Hematopoietic multipotent progenitor cell treated with erythropoietin and hydrocortisone succinate and interleukin-3 and kit ligand, for 4 days (in vitro differentiated cells): ENCODE measurements at places on chromosomes 4 and X.

DNA sequence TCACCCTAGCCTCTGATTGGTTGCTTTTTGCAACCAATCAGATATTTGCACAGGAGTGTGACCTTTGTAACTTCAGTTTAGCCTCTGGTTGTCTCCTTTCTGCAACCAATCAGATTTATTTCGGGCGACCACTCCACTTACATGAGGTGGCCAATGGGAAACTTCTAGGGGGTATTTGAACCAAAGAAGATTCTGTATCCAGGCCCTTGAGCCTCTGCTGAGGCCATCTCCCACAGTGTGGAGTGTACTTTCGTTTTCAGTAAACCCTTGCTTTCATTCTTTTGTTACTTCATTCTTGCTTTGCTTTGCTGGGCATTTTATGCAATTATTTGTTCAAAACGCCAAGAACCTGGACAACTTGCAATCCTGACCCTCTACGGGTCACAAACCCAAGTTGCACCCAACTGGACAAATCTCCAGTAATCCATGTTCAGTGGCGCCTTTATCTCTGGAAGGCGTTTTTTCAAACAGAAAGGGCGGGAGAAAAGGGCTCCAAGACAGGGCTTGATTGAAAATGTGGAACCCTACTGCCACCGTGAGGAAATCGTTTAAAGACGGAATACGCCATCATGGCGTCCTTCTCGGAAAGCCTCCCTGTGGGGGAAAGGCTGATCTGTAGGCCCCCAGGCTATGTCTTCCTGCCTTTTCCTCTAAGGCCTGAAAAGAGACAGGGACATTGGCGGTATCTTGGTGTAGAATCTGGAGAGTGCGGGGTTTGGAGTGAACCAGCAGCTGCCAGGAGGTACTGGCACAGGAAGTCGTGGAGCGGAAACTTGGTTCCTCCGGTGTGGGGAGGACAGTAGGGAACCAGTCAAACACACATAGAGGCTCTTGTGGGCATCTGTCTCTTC lies 184.6 kb downstream of the OR13H1 start:
- DNase-seq = no peak

DNA sequence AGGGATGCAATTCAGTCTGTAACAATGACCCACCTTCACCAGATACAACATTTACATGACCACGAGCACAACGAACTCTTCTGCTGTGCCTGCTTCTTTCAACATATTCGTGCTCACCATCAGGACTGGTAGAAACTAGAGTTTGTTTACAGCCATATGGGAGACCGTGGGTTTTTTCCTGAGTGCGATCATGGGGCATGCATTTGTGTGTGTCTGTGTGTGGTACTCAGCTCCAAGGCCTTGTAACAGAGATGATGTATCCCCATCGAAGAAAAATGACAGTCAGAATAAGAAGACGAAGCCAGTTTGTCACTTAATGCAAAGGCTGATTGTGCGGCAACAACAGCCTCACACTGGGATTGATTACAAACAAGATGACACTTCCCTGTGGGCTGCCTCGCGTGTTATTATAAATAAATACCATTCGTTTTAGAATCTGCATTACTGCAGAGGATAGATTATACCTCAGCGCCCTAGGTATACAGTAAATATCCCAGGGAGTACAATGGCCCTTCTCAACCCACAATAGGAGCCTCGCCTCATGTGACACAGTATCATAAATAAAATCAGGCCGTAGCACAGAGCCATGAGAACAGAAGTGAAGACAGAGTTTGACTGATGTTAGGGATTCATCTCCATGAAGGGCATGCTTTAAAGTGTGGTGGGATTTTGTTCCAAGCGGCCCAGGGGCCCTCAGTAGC lies 97.3 kb upstream of the NOCT start:
- no peak for DNase-seq

DNA sequence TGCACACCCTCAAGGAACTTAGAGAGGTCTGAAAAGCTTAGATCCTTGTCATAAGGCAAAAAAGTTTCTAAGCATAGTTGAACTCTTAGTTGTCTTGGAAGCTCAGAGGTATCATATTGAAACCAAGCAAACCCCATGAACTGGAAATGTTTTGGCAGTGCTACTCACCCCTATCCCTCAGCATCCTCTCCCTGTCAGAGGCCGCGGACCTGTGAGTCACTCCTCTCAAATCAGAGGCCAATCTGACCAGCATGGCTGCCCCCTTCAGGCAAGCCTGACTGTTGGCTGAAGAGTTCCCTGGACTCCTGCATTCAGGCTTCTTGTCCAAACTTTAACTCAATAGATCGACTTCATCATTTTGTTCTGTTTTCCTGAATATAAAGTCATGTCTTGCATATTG lies 69.4 kb downstream of the KCNIP4 start:
- DNase-seq = no peak

DNA sequence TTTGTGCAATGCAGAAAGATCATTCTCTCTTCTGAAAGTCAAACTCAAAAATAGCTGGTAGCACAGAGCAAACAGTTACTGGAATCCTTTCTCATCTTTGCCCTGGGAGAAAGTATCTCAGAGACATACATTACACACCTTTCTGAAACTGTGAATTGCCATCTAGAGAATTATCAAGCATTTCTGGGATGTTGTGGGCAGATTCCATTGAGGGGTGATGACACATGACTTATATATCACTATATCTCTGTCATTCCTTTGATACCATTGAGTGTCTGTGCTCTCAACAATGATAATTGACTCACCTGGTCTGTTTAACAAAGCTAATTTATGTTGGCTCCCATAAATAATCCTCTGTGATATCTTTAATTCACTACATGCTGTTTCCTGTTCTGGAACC lies 13.0 kb downstream of the SLIT2 start:
- DNase-seq = no peak

- DNase-seq = no peak
Observed at GRCh38 chrX:150200361-150200760, 162.8 kb upstream of the MAMLD1 start.

- DNase-seq = peak; percentile 13
Observed at GRCh38 chr4:153728660-153729059, 31.2 kb downstream of the RNF175 start.

DNA sequence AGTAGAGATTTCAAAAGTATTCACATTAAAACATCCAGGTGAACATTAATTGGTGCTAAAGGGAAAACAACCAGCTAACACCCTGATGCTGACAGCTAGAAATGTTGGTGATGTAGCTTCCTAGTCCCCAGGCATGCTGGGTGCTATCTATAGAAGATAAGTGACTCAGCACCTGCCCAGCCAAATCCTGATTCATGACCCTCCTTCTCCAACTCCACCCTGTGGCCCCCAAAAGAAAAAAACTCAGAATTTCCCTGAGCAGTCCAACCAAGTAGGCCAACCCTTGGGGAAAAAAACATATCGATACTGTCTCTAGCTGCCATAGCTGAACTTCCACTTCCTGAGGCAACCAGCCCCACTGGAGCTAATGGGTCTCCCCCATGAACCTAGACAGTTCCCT lies 197.6 kb upstream of the KLF3 start:
- DNase-seq = peak; percentile 25

- no peak for DNase-seq
Observed at GRCh38 chr4:127055357-127055756, 577.4 kb upstream of the INTU start.

- DNase-seq = no peak
Observed at GRCh38 chrX:25131055-25131454, 115.3 kb upstream of the ARX start.

DNA sequence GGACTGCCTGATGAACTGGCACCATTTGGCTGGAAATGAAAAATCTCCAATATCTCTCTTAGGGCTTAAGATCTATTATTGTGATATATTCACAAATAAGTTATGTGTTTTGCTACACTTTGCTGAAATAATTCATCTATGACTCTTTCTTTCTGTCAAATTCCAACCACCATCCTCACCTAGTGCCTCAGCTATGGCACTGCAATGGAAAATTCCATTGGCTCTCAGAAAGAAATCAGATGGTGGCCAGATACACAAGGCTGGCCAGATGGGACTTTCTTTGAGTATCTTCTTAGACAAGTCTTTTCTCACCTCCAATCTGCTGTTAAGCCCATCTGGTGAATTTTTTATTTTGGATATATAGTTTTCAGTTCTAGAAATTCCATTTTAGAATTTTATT lies 28.0 kb downstream of the NAT8L start:
- no peak for DNase-seq

- DNase-seq = no peak
Observed at GRCh38 chr4:122702939-122703338, 29.6 kb upstream of the BBS12 start.

GRCh38 chr4:148295642-148296041 lies 146.6 kb downstream of the NR3C2 start:
- no peak for DNase-seq

DNA sequence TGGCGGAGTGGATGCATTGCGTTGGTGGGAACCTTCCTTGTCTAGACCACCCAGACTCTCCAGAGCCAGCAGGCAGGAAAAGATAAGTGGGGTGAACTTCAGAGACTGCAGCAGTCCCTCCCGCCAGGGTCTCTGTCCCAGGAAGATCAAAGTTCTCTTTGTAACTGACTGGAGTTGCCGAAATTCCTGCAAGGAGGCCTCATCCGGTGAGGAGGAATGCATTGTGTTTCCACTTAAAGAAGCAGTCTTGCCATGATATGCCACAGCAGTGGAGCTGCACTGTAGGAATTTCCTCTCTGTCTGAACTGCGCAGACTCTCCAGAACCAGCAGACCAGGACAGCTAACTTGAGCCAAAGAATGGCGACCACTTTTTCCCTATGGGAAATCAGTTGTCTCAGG lies 1190.4 kb downstream of the TECRL start:
- no peak for DNase-seq

GRCh38 chrX:14359727-14360126 lies 169.6 kb upstream of the GLRA2 start:
- DNase-seq = no peak

GRCh38 chr4:3494462-3494871 lies 31.4 kb downstream of the DOK7 start:
- DNase-seq = no peak

DNA sequence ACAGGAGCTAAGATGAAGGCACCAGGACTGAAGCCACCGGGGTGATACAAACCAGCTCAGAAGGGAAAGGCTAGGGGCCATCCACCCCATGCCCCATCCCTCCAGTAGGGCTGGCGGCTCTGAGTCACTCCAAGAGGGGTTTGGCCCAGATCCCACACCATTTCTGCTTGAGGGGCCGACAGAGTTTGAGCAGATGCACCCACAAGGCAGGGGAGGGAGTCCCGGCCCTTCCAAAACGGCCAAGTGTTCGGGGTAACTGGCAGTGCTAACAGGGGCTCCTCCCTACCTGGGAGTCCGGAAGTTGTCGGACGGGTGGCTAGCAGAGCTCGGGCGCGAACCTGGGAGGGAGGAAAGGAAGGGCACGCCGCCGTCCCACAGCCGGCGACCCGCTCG lies 412 bp downstream of the SLC10A3 start:
- peak; percentile 57 for DNase-seq

DNA sequence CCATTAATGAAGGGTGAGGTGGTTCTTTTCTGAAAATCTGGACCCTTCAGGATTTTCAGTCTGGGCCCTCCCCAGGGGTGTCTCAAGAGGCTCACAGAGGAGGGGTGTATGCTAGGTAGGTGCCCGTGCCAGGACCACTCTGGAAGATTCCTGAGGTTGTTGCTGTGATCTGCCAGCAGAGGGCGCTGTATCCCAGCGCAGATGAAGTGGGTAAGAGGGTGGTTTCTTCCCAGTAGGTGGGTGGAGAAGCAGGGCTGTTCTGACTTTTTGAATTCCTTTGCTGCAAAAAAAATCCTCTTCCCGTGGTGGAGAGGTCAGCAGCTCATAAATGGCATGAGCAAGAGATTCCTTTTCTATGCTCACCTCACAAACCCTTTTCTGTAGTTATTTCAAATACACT lies 51.1 kb downstream of the SCML1 start:
- DNase-seq = peak; percentile 49

DNA sequence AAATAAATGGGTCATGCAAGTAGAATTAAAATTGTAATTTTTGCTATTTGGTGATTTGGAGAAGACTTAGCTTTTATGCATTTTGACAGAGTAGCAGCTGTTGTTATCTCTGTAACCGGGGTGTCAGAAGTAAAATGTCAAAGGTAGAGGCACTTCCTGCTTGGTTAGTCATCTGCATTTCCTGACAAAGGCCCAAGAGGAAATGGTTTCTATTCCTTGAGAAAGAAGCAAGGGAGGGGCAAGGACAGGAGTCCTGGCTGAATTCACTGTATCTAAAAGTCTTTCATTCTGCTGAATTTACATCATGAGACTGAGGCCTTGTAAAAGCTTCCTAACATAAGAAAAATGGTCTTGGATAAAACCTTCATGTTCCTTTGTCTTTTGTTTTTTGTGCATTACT lies 550.9 kb upstream of the BOD1L1 start:
- DNase-seq = peak; percentile 43

GRCh38 chr4:69075061-69075792 lies 21.0 kb upstream of the UGT2B7 start:
- DNase-seq = no peak

GRCh38 chrX:97756879-97757278 lies 873.2 kb downstream of the RPA4 start:
- DNase-seq = no peak

GRCh38 chr4:44736900-44737299 lies 10.5 kb upstream of the GNPDA2 start:
- peak; percentile 30 for DNase-seq
